ENCODE measurements at places on chromosomes 13 and 19.

- no peak for DNase-seq
These were observed 5.8 kb downstream of the RAB20 start for GRCh38 chr13:110555601-110556223.

- no peak for DNase-seq
These were observed 21.8 kb downstream of the SACS start for GRCh38 chr13:23411706-23412105.

DNA sequence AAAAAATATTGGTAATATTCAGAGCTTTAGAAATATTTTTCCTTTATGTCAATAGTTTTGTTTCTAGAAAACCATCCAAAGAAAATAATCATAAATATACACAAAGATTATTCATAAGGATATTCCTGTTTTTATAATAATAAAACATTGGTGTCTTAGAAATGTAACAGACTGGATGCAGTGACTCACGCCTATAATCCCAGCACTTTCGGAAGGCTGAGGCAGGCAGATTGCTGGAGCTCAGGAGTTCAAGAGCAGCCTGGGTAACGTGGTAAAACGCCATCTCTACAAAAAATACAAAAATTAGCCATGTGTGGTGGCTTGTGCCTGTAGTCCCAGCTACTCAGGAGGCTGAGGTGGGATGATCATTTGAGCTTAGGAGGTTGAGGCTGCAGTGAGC, 106.8 kb downstream of the DHRS12 start:
- no peak for DNase-seq

DNA sequence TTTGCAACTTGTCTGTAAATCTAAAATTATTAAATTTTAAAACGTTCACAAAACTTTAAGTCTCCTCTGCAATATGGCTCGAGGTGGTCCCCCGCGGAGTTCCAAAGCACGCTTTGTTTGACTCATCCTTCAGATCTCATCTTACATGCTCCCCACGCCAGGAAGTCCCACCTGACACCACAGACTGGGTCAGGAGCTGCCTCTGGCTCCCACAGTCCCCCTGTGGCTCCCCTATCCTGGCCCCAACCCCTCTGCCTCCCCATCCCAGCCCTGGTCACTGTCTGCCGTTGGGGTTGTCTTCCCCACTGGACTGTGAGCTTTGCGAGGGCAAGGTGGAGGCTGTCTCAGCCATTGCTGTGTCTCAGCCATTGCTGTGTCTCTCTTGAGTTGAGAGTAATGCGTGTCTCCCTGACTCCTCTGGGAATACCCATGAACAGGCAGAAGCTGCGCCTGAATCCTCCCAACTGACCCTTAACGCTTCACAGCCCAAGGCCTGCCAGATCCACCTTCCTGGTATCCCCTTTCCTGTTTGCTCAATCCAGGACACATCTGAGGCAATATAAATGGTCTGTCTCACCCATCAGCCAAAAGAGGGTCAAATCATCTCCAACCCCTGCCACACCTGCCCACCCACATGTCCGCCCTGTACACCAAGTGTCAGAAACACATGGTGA, 15.9 kb downstream of the DYRK1B start:
- no peak for DNase-seq

- DNase-seq: no peak
These were observed 9.8 kb downstream of the MED26 start for GRCh38 chr19:16618248-16618647.

DNA sequence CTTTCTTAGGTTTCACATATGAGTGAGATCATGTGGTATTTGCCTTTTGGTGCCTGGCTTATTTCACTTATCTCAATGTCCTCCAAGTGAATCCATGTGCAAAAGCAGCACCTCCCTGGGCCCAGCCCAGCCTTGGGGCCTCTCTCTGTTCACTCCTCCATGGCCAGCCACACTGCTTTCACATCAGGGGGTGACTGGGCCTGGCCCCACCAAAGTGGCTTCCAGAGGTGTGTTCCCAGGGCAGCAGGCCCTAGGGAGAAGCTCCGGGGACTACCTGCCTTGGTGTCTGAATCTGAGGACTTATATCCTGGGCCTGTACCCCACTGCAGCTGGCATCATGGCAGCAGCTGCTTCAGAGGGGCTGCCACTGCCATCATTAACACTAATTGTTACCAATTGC, 829.9 kb upstream of the SLITRK5 start:
- no peak for DNase-seq

GRCh38 chr13:64347664-64348063, 2882.5 kb downstream of the PCDH9 start:
- no peak for DNase-seq

- DNase-seq: no peak
These were observed 3.0 kb upstream of the LILRA5 start for GRCh38 chr19:54315956-54316355.

GRCh38 chr13:45518525-45519245, 53.9 kb downstream of the COG3 start:
- DNase-seq: no peak

- no peak for DNase-seq
These were observed 82.8 kb upstream of the KLHL1 start for GRCh38 chr13:70191034-70191433.

DNA sequence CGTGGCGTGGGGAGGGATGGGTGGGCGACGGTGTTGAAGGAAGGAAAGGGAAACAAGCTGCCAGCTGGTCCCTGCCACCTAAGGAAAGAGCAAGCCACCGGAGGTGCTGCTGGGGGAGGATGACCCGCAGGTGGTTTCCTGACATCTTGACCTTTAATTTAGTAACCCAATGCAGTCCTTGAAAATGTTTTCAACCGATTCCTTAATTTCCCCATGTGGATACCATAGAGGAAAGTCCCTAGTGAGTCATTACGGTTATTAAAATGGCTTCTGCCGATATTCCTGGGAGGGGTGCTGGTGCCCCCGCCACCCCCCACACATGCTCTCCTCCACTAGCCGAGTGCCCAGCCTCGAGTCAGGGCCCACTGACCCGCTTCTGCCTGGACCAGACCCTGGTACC, 6.3 kb upstream of the ANKRD10 start:
- DNase-seq: no peak

DNA sequence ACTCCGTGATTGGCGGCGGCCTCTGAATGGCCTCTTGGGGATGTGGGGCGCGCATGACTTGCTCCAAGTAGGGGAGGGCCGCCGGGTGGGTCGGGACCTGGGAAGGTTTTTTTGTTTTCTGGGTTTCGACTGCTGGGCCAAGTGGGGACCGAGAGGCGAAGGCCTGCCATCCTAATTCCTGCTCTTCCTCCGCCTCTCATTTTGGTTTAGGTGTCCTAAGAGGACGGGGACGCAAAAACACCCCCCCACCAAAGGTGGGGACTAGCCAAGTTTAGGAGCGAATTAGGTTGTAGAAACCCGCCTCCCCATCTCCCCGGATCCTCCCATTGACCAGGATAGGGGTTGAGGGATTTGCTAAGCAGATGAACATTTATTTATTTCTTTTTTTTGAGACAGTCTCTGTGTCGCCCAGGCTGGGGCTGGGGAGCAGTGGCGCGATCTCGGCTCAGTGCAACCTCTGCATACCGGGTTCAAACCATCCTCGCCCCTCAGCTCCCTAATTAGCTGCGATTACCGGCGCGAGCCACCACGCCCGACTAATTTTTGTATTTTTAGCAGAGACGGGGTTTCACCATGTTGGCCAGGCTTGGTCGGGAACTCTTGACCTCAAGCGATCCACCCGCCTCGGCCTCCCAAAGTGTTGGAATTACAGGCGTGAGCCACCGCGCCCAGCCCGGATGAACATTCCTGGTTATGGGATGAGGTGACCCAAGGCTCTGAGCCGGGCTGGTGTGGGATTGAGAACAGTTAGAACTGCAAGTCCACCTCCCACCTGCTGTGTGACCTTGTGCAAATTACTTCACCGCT, 838 bp downstream of the PPP2R1A start:
- no peak for DNase-seq

DNA sequence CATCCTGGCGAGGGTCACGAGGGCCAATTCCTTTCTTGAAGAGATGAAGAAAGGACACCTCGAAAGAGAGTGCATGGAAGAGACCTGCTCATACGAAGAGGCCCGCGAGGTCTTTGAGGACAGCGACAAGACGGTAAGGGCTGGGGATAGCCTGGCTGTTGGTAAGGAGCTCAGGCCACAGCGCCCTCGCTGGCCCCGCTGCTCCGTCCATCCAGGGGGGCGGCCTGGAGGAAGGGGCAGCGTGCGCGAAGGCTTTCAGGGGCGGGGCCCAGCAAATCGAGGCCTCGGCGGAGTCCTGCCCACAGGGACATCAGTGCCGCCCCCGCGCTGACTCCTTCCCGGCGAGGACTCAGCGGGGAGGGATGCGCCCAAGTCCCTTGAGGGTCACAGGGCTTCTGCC, 6.9 kb downstream of the F10 start:
- DNase-seq: no peak

GRCh38 chr19:1312767-1313694, 27.4 kb downstream of the EFNA2 start:
- DNase-seq: no peak

DNA sequence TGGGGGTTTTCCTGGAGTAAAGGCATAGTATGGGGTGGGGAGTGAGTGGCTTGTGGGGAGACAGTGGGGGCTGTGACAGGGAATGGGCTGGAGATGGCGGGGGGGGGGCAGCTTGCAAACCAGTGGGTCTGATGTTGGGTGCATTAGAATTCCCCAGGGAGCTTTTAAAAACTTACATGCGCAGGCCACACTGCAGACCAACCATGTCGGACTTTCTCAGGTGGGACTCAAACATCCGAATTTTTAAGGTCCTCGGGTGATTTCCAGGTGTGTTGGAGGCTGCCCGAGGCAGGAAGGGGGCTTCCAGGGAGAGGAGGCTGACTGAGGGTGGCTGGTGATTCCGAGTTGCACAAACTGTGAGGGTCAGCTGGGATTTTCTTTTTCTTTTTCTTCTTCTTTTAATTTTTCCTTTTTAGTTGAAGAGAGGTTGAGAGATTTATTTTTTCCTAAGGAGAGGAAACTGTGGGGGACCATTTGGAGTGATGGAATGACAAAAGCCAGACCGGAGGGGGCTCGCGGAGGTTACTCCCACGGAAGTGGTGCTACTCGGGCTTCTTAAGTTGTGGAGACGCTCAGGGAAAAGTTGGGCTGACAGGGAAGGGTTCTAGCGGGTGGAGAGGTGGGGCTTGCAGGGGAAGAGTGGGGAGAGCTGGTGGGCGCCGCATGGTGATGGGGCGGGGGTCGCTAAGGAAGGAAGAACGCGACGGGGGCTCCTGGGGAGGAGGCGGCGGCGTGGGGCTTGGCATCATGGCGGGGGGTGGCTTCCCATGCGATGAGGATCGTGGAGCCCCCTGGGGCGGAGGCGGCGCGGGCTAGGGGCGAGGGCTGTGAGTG, 997 bp upstream of the CACNG8 start:
- no peak for DNase-seq

Data from CD8-positive, alpha-beta memory T cell (primary cell).